Activated T-helper 2 cell treated with anti-CD3 and anti-CD28 coated beads, Interferon-gamma antibody, Interleukin-2, Interleukin-4, amounts not matched to agents 10 μg/mL and 5 μg/mL and 100 μg/mL, durations not matched to agents 14 hours and 24 hours and 36 hours (primary cell): ENCODE measurements at places on chromosomes 16 and 17. TPM values are rescaled to one million over a fixed set of nuclear protein-coding genes. Genes with fewer than 3 reads are reported as not detected.
A peak's percentile ranks its signal among the peaks of the same experiment; 100 is the strongest.

GRCh38 chr16:47377154-47377553 is 83.7 kb downstream of the ITFG1 start:
- no peak for DNase-seq

GRCh38 chr17:73455767-73456166 is 144.0 kb upstream of the CDC42EP4 start:
- no peak for DNase-seq

GRCh38 chr16:1823821-1824220 is 2.8 kb downstream of the HAGH start:
- DNase-seq, result no peak

- no peak for DNase-seq
Observed at GRCh38 chr16:17206712-17207111, 264.0 kb downstream of the XYLT1 start.

GRCh38 chr16:11356573-11357331 is 11.5 kb downstream of the RMI2 start:
- peak; percentile 33 for DNase-seq

GRCh38 chr17:51638971-51639370 is 378.6 kb downstream of the UTP18 start:
- DNase-seq, result no peak

DNA sequence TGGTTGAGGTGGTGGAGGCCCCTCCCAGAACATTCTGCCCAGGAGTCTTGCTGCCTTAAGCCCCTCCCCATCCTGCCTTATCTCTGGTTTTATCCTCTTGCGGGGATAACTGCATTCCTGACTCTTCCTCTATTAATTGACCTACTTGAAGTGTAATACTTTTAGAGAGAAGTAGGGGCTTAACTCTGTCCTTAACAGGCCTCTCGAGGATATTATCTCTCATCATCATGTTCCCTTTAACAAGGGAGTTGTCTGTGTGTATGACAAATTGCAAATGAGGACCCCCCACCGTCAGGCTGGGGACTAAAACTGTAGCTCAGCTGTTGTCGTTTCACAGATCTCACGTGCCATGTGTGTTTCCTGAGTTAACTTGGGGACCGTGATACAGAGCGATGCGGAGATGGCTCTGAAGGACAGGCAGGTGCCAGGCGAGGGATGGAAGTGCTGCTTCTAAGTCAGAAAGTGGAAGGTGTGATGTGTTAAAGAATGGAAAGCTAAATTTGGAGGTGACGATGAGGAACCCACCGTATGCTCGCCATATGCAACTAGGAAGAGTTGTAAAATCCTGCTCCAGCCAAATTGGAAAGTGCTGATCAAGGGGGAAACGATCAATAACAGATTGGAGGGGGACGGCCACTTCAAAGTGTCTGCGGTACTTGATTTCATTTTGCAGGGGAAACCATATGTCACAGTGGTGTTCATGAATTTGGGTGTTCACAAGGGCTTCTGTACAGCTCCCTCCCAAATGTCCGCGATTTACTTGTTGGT is 106.3 kb downstream of the RPTOR start:
- DNase-seq, result no peak

DNA sequence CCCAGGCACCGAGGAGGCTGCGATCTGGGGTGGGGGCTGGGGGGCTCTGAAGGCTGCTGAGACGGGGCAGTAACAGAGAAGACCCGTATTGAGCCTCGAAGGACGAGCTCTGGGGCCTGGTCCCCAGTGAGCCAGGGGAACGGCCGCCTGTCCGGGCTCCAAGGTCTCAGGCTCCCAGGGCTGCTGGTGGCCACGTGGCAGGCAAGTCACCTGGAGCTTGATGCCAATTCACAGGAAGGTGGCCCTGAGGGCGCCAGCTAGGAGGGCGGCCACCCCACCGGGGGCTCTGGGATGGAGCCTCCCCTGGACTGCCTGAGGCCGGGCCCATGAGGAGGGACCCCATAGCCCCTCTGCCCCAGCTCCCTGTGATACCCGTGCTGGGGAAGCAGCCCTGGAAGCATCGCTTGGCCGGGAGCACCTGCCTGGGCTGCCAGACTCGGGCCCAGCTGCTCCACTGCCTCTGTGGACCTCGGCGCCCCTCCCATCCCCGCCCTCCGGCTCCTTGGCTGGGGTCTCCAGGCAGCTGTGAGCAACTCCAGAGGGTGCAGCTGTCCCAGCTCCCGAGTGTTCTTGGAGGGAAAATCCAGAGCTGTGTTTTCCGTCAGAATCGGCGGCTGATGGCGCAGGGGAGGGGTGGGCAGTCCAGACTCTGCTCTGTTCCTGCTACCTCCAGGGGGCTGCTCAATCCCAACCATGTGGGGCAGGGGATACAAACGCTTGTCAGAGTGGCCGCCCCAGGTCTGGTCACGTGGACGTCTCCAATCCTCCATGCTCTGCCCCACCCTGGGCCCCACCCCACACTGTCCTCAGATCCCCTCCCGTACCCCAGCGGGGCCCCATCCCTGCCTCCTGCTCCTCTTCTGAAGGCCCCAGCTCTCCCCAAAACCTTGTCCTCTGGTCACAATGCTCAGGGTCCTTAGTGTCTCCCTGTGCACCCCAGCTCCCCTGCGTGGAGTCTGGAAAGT is 67.2 kb upstream of the GNG13 start:
- DNase-seq, result no peak

- peak; percentile 31 for DNase-seq
Observed at GRCh38 chr16:17921357-17921978, 415.1 kb downstream of the NPIPA8 start.

DNA sequence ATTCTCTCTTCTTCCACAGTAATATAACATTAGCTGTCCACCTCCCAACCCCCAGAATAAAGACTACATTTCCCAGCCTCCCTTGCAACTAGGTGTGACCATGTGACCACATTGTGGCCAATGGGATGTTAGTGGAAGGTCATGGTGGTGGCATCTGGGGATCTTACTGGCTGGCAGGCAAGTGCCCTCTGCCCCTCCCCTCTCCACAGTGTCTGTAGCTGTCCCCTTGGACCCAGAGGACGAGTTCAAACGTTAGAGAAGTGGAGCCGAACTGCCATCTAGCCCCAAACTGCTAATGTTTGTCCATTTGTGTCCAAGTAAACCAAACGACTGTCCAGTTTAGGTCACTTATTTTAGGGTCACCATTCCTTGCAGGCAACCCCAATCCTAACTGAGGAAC is 26.6 kb upstream of the KCNG4 start:
- DNase-seq, result peak; percentile 9

DNA sequence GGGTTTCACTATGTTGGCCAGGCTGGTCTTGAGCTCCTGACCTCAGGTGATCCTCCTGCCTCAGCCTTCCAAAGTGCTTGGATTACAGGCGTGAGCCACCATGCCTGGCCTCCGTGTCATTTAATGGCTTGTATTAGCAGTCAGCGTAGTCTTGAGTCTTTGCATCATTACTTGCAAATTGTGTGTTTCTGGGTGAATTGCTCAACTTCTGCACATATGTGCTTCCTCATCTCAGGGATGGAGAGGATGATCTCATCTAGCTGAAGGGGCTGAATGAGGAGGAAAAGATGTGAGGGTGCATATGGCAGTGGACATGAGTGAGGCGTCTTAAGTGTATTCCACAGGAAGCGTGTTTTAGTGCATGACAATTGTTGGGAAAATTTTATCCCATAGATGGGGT is 155.8 kb downstream of the SNX29 start:
- DNase-seq, result no peak

DNA sequence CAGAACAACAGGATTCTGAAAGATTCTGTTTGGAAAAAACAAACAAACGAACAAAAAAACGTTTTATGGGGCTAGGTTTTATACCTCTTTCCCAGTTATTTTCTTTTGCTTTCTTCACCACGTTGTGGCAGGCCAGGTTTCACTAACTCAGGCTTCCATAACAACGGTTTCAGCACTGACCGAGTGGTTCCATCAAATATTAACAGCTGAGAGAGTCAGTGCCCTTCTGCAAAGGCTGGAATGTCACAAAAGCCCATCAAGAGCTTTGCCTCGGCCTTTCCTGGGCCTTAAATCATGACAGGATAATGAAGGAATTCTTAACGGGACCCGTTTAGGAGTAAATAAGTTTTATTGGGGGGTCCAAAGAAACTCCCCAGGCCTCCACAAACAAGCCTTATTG is 34.2 kb downstream of the MPHOSPH6 start:
- no peak for DNase-seq

GRCh38 chr17:12727881-12728280 is 61.4 kb upstream of the ARHGAP44 start:
- no peak for DNase-seq

GRCh38 chr17:72710202-72710601 is 382.3 kb downstream of the SLC39A11 start:
- no peak for DNase-seq

DNA sequence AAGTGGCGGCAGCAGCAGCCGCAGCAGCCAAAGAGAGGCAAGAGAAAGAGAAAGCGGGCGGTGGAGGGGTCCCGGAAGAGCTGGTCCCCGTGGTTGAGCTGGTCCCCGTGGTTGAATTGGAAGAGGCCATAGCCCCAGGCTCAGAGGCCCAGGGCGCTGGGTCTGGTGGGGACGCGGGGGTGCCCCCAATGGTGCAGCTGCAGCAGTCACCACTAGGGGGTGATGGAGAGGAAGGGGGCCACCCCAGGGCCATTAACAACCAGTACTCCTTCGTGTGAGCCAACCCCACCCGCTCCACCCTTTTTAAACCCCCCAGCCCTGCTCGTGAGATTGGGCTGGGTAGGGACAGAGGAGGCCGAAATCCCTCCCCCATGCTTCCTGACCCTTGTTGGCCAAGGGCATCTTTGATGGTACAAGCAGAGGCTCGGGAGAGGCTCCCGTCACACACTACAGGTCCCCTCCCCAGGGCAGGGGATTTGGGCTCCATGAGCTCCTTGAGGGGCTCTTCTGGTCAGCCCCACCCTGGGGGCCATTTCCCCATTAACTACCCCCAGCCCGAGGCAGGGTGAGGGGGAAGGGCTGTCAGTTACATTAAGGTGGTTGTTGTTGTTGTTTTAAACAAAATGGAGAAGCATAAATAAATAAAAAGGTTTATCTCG is 4.6 kb upstream of the ATP2A1 start:
- DNase-seq, result peak; percentile 48

- no peak for DNase-seq
Observed at GRCh38 chr16:67364600-67365235, 28.6 kb downstream of the TPPP3 start.

- DNase-seq, result peak; percentile 65
Observed at GRCh38 chr17:4903051-4903818, at the start of gene CHRNE. Gene CHRNE, minus strand, starts transcription at chr17:4903098. Its CDS starts 35 bp downstream, at chr17:4903063.

DNA sequence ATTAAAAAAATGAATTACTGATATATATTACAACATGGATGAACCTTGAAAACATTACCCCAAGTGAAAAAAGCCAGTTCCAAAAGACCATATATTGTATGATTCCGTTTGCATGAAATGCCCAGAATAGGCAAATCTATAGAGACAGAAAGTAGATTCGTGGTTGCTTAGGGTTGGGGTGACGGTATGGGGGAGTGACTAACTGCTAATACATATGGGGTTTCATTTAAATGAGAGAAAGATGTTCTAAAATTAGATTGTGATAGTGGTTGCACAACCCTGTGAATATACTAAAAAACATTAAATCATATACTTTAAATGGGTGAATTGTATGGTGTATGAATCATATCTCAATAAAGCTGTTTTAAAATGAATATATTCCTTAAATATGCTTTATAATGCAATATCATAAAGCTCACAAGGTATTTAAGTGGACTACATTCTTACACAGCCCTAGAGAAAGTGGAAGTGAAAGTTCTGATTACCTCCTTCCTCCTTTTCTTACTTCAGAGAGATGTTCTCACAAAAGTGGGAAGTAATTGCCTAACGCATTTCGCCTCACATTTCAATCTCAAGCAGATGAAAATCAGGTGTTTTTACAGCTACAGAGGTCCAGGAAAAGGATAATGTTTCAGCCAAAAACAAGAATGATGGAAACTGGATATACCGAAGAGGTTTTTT is 142.7 kb upstream of the GNAO1 start:
- no peak for DNase-seq

- DNase-seq, result no peak
Observed at GRCh38 chr17:14398766-14399165, 97.9 kb downstream of the HS3ST3B1 start.

GRCh38 chr17:45393411-45393810 is 39.3 kb downstream of the ARHGAP27 start:
- DNase-seq, result no peak

GRCh38 chr17:8964801-8965393 is 610 bp downstream of the PIK3R5 start:
- peak; percentile 41 for DNase-seq

- no peak for DNase-seq
Observed at GRCh38 chr17:49521088-49521450, 26.0 kb downstream of the NGFR start.

- no peak for DNase-seq
Observed at GRCh38 chr17:64565563-64565962, 58.8 kb downstream of the CEP95 start.

DNA sequence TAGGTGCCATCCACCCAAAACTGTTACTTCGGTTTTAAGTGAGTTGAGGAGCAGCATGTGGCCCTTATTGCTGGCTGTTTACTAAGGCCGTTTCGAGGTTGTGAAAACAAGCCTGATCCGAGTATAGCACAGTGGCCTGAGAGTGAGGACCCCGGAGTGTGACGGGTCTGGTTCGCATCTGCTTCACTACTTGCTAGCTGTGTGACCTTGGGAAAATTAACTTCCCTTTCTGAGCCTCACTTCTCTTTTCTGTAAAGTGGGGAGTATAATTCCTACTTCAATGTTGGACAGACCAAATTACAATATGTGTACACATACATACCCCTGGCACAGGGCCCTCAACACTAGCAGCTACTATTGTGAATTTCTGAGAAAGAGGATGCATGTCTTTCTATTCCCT is 11.7 kb upstream of the HEATR6 start:
- DNase-seq, result no peak

GRCh38 chr16:79508294-79508693 is 92.2 kb downstream of the MAF start:
- DNase-seq, result no peak

DNA sequence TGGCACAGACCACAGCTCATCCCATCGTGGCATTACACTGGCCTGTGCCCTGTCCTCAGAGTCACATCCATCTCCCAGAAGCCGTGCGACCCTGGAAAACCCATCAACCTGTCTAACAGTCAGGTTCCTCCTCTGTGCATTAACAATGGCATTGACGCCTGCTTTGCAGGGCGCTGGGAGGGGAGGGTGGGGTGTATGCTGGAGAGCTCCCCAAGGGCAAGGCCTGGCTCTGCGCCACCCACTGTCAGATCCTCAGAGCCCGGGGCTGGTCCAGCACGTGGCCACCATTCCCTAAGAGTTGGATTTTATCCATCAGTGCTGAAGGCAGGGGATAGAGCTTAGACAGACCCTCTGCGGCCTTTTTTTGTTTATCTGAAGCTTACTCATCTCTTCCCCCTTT is 28.7 kb downstream of the NOS2 start:
- no peak for DNase-seq

GRCh38 chr17:909642-910323 is 69.8 kb downstream of the NXN start:
- no peak for DNase-seq

DNA sequence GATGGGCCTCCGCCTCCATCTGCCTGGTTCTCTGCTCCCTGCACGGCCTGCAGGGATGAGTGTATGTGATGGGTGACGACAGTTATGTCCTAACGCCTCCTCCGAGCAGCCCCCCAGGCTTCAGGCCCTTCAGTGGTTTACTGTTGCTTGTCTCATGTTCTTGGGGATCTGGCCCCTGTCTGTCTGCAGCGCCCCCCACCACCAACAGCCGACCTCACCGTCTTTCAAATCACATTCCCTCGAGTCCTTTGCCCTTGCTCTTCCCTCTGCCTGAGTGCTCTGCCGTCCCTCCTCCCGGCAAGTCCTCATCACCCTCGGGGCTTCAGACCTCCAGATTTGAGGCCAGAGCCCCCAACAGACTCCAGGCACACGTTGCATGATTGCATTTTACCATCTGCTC is 18.2 kb downstream of the METTL22 start:
- DNase-seq, result no peak

EPX gene
- total RNA-seq, result not detected in 2 replicates

SLC47A2 gene
- not detected in 2 replicates for total RNA-seq

AARSD1 gene
- total RNA-seq, result 62.3 and 75.3 TPM in 2 replicates

CLEC3A gene
- total RNA-seq, result not detected in 2 replicates

ZP2 gene
- not detected in 2 replicates for total RNA-seq
